Germinal center (tissue), 1 donor: ENCODE measurements at places on chromosomes 7 and 10.

DNA sequence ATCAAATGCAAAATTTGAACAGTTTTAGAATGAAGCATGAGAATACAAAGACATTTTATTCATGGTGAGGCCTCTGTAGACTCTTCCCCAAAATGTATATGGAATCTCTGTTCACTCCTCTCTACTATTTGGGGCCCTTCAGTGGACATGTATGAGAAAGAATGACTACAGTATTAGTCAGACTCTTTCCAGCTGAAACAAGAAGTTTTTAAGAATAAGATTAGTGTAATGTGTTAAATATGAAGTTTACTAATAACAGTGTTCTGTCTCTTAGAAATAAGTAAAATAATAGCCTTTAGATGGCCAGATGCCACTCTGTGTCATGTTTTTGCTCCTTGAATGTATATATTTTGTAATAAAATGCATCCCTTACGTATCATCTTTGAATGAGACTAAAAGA lies 585.6 kb downstream of the SUGCT start:
- DNase-seq, result no peak

- no peak for DNase-seq
These were observed 276.3 kb downstream of the ADARB2 start for GRCh38 chr10:1461016-1461415.

DNA sequence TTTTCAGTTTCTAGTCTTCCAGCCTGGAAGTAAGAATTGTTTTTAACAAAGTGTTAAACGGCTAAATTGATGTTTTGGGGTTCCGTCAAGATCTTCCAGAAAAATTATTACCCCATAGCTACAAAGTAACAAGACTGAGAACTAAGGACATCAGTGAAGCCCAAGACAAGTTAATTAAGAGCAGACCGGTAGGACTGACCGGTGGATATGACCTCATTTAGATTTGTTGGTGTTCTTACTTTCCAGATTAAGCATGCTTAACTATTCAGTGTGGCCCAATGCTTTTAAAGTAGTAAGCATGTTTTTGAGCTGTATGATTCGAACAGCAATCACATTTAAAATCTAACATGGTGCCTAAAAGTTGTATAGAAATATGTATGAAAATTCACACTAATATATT lies 73.1 kb upstream of the RPA3 start:
- no peak for DNase-seq

DNA sequence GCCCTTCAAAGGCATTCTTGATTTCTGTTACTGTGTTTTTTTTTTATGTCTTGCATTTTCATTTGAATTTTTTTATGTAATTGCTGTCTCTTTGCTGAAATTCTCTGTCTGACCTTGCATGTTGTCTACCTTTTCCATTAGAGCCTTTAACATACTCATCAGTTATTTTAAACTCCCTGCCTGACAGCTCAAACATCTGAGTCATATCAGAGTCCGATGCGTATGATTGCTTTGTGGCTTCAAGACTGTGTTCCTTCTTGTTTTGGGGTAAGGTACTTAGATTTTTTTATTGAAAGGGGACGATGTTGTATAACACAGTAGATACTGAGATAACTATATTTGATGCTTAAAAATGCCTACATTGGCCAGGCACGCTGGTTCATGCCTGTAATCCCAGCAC lies 9.7 kb upstream of the TARP start:
- no peak for DNase-seq

GRCh38 chr10:13195016-13195415 lies 33.7 kb downstream of the MCM10 start:
- no peak for DNase-seq

GRCh38 chr10:17144757-17145156 lies 15.1 kb upstream of the CUBN start:
- DNase-seq, result no peak

DNA sequence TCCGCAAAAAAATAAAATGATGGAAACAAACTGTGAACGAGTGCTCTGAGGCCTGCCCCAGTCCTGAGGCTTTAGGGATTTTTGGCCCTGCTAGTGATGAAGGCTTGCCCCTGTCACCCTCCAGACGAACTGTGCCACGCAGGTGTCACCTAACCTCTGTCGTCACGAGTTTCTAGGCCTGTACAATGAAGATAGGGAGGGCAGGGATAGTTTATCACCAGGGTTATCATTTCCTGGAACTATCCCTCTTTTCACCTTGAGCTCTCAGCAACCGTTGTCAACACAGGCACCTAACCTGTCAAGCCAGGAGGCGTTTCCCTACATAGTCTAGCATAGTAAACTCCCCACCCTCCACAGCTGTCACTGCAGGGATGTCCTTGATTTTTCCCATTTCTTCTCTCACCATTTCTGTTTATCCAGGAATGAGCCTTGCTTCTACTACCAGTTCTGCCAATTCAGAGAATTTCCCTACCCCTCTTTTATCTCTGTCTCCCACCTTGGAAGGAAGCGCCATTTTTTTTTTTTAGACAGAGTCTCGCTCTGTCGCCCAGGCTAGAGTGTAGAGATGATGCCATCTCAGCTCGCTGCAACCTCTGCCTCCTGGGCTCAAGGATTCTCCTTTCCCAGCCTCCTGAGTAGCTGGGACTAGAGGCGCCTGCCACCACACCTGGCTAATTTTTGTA lies 2.2 kb upstream of the ACHE start:
- DNase-seq, result no peak

- no peak for DNase-seq
These were observed 85.7 kb upstream of the GPR26 start for GRCh38 chr10:123580426-123580825.

DNA sequence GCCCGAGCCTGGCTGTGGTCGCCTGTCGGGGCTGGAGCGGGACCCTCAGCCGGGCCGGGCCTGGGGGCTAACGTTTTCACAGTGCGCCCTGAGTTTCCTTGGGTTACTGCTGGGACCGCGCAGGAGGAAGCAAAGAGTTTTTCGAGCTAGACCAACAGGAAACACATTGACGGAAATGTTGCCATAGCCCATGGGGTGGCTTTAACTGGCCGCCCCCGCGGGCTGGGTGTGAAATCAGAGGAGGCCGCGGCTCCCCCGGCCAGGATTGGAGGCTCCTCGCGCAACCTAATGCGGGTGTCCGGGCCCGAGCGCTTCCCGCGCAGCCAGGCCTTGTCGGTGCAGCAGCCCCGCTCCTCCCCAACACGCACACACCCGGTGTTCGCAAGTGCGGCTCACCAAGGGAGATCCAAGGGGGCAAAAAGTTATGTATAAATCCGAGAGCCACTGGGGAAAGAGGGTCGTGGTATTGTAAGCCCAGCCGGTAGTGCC lies 1.9 kb downstream of the HHEX start:
- DNase-seq, result peak; percentile 69

- DNase-seq, result no peak
These were observed 43.2 kb upstream of the NXPH1 start for GRCh38 chr7:8390262-8390626.

GRCh38 chr10:96860631-96861277 lies 28.7 kb downstream of the LCOR start:
- DNase-seq, result no peak

DNA sequence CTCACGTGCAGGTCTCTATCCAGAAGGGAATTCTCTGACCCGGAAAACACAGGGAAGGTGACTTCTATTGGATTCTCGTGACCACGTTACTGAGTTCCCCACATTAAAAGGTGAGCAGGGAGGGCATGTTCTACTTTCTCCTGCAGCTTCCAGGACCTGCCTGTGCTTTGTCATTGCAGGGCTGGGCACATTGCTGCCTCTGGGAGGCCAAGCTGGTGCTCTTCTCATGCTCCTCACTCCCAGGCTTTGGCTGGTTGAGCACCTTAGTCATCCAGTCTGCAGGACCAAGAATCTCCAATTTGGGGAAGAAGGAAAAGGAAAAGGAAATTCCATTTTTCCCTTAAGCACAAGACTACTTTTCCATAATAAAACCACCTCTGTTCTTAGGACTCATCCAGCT lies 86.5 kb upstream of the TMEM72 start:
- DNase-seq, result no peak

DNA sequence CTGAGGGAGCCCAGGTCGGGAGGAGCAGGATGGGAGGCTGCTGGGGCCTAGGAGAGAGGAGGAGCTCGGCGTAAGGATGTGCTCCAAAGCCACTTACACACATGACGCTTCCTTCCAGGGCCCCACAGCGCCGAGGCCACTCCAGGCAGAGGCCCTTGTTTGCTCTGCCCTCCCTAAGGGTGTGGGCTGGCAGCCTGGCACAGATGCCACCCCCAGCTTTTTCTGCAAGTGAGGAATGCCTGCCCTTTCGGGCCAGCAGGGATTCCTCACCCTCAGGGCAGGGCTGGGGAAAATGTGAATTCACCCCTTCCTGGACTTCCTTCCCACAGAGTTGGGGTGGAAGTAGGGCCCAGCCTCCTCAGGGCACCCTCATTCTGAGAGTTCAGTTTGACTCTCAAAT lies 5.6 kb upstream of the AQP1 start:
- DNase-seq, result no peak

DNA sequence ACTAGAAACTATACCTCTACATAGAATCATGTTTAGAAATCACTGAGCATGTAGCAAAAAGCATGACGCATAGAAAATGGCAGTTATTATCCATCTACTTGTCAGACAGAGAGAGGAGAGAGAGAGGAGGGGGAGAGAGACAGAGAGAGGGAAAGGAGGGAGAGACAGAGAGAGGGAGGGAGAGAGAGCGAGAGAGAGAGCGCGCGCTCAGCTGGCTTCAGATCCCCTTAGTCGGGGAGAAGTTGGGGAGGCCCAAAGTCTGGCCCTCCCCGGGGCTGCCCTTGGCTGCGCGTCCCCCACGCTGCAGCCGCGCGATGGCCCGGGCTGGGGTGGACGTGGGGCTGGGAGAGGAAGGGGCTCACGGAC lies 37.0 kb downstream of the CNPY1 start:
- no peak for DNase-seq

GRCh38 chr7:47622586-47622945 lies 40.7 kb upstream of the TNS3 start:
- no peak for DNase-seq

- DNase-seq, result no peak
These were observed 987 bp upstream of the EXOC6 start for GRCh38 chr10:92847202-92847864.
